Femur (tissue), 1 donor: ENCODE measurements at places on chromosomes 11 and 22.

DNA sequence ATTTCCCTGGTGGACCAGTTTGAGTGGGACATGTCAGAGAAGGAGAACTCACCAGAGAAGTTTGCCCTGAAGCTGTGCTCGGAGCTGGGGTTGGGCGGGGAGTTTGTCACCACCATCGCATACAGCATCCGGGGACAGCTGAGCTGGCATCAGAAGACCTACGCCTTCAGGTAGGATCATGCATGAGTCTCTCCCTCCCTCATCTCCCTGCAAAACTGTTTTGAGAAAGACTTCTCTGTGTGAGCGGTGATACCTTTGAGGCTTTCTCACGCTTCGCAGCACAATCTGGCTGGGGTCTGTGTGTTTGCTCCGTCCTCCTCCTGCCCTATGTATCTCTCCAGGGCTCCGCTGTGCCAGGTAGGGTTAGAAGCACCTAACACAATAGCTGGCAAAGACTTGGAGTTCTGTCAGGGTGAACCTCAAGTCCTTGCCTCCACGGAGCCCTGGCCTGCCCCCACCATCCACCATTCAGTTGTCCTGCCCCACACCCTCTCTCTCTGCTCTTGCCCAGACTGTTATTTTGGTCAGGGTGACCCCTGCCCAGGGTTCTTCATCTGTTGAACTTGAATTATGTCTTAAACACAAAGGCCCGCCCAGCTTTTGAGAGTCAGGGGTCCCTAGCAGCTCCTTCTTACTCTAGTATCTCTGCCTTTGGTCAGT, 13.4 kb downstream of the DERL3 start:
- no peak for DNase-seq

GRCh38 chr22:17258015-17258787, 39.0 kb upstream of the ADA2 start:
- peak; percentile 93 for DNase-seq

DNA sequence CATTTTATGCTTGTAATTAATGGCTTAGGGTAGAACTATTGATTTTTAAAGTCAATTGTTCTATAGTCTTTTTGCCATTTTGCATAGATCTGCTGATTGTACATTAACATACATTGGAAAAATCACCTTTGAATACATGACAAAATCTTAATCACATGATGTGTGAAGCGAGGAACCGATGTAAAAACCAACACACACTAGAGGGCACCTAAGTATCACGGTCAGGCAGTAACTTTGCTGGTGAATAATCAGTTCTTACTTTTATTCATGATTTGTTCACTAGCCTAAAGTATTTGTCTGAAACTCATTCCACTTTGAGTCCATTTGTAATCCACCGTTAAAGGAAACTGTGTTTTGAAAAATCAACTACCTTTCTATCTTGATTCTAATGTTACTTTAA, 28.2 kb downstream of the JHY start:
- DNase-seq = no peak

DNA sequence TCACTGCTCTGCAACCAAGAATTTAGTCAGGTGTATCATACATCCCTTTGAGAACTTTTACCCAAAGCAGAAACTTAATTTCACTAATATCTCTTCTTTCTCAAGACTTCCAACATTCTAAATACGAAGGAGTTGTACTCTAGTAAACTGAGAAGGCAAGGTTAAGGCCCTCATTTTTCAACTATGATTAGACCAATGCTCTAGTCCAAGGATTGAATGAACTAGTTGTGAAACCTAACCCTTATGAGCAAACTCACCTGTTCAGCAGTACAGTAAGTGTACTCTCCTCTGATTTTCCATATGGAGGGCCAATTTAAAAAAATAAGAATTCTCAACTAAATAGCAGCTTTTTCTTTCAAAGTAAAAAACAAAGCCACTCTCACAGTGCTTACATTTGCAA, 180.0 kb upstream of the C11orf58 start:
- DNase-seq = no peak

DNA sequence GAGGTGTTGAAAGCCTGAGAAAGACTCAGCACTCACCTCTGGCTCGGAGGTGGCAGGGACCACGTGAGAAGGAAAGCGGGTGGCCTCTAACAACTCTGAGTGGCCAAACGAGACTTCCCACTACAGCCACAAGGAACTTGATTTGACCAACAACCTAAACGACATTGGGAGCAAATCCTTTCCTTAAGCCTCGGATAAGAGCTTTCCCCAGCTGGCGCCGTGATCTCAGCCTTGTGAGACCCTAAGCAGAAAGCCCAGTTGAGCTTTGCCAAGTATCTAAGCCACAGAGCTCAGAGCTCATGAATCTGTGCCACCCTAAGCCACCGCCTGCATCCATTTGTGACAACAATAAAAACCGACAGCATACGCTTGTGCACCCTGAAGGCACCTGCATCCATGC, 636.0 kb downstream of the TBC1D22A start:
- DNase-seq = no peak

GRCh38 chr11:3939651-3940190, 84.3 kb downstream of the STIM1 start:
- DNase-seq = no peak

GRCh38 chr11:32418836-32419235, 16.5 kb downstream of the WT1 start:
- DNase-seq = no peak
